ENCODE measurements at places on chromosomes 5 and 9.

DNA sequence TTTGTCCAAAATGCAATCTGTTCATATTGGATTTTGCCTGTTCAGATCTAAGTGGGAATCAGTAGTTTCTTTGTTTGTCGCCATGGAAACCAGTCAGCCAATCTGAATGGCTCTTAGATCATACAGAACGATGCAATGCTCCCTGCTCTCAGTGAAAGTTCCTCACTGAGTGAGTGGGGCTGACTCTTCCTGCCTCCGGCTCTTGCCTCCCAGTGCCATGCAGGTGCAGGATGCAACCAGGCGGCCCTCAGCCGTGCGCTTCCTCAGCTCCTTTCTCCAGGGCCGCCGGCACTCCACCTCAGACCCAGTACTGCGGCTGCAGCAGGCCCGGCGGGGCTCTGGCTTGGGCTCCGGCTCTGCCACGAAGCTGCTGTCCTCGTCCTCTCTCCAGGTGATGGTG lies at the start of gene PTPDC1:
Gene PTPDC1, plus strand, starts transcription at position 151 of the 400 bp plus-strand sequence. Its CDS starts 67 bp downstream, at position 218.
- no peak for DNase-seq

- DNase-seq = no peak
Measured at GRCh38 chr9:113948891-113949570, 72.9 kb downstream of the ZNF618 start.

GRCh38 chr9:137313326-137313936 lies 11.4 kb upstream of the NRARP start:
- peak; percentile 93 for DNase-seq

GRCh38 chr5:76190356-76190755 lies 107.2 kb downstream of the SV2C start:
- no peak for DNase-seq

GRCh38 chr9:21996438-21996837 lies 1.8 kb downstream of the CDKN2B-AS1 start:
- no peak for DNase-seq

DNA sequence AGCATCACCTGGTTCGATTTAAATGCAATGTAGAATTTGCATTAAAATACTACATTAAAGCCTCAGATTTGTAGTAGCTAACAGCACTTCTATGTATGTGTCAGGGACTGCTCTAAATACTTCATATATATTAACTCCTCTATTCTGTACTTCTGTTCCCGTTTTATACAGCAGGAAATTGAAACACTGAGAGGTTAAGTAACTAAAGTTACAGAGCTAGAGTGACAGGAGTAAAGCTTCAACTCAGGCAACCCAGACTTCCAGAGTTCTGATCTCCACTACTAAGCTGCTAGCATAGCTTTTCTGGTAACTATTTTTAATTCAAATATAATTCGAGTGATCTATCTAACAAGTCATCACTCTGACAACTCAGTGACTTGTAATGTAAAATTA lies 619 bp upstream of the APC start:
- DNase-seq = no peak

- DNase-seq = no peak
Measured at GRCh38 chr9:122252796-122253195, 11.8 kb downstream of the RBM18 start.

DNA sequence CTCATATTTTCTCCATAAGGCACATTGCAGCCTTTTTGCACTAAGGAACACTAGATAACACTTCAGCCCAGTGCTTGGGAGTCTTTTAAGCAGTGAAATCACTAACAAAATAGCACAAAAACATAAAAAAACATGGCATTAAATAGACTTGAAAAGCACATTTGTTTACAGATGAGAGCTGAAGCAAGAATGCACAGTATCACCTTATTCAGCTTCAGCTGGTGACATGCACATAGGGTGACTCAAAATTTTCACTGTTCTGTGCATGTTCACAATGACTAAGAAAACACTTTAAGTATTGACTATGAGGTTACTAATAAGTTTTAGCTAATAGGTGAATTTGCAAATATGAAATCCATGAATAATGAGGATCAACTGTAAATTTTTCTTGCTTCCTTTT lies 293.9 kb upstream of the TARS1 start:
- DNase-seq = no peak

DNA sequence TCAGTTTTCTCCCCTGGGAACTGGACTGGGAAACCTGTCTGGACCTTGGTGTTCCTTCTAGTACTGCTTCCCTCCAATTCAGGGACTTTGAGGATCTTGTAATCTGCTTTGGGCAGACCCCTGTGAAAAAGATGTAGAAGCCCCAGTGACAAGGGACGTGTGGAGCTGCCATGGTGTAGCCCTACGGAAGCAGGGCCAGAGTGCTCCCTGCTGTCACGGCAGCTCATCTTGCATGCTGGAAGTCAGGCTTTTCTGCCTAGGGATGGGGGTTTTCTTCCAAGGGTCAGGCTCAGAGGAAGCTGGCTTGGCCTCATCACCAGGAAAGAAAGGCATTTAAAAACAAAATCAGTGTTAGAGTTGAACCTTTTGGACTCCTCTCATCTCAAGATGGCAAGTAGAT lies 86.4 kb downstream of the AMBP start:
- no peak for DNase-seq

DNA sequence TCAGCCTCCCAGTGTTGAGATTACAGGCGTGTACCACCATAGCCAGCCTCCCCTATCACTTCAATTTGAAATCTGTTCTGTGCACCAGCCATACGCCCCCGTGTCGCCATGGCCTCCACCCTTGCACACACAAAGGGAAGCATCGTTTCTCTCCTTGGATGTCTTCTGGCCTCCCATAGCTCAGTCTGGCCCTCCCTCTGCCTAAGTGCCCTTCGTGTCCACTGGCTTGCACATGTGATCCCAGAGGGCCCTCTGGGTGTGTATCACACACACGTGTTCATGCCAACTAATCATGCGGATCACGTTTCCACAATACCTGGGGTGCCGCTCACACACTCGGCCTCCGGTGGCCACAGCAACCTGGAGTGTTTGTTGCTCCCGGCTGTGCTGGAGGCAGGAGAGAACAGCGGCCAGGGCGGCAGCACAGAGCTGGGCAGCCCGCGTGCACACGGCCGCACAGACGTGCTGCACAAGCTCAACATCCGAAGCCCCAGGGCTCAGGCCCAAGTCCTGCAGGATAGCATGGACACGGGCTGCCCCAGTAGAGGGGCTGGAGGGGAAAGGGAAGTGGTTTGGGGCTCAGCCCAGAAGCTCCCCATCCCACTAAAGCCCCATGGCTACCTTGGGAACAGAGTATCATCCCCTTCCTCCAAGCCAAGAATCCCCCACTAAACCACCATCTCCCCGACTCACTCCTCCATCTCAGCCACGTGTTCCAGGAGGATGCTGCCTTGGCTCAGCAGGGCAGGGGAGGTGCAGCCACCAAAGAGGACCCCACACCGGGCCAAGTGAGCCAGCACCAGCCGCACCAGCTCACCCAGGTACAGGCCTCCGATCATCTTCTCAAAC lies 10.9 kb downstream of the HK3 start:
- DNase-seq = no peak

DNA sequence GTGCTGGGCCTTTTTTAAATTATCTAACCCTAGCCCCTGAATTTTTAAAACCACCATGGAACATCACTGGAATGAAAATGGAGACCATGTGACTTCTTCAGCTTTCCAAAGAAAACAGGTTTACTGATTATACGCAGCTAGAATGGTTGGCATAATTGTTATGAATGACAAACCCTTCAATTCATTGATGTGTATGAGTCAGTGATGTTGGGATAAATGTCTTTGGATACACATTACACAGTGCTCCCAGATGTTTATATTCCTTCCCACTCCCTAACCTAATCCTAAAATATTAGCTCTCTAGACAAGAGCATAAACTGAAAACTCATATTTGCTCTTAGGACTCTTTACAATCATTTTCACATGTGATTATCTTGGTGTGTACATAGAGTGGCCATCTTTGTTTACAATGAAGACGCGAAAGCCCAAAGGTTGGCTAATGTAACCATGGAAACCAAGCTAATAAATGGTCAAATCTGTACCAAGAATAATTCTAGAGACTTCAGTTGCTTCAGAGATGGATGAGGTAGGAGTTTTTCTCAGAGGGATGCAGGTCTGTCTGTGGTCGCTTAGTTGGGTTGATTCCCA lies 131.2 kb upstream of the HMHB1 start:
- DNase-seq = no peak

- no peak for DNase-seq
Measured at GRCh38 chr5:65481171-65481581, 544 bp downstream of the ADAMTS6 start.

- no peak for DNase-seq
Measured at GRCh38 chr5:103907001-103907400, 344.4 kb upstream of the NUDT12 start.

DNA sequence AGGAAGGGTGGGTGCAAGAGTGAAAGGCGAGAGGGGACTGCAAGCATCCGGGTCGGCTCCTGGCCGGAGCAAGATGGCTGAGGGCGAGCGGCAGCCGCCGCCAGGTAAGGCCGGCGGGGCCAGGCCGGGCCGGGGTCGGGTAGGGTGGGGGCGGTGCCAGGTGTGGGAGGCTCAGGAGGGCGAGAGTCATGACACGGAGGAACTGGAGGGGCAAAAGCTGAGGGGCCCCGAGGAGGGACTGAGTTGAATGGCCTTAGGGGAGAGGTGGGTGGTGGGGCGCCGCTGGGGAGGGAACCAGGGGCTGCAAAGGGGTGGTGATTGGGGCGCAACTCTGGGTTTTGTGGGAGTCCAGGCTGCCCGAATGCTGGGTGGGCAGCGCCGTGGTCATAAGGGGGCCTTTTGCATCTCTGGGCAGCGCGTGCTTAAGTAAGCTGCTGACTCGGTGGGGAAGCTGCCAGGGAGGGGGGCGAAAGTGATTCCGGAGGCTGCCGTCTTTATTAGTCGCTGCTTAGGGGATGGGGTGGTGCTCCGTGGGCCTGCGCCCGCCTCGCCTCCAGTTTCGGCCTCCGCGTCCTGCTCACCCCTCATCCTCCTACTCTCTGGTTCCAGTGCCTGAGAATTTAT lies 425 bp downstream of the PTPA start:
- peak; percentile 63 for DNase-seq

- no peak for DNase-seq
Measured at GRCh38 chr5:130528474-130528873, 624.2 kb downstream of the CHSY3 start.

GRCh38 chr9:102841376-102841775 lies 153.8 kb upstream of the CYLC2 start:
- DNase-seq = no peak

- no peak for DNase-seq
Measured at GRCh38 chr9:104494808-104495207, 9.3 kb upstream of the OR13F1 start.

DNA sequence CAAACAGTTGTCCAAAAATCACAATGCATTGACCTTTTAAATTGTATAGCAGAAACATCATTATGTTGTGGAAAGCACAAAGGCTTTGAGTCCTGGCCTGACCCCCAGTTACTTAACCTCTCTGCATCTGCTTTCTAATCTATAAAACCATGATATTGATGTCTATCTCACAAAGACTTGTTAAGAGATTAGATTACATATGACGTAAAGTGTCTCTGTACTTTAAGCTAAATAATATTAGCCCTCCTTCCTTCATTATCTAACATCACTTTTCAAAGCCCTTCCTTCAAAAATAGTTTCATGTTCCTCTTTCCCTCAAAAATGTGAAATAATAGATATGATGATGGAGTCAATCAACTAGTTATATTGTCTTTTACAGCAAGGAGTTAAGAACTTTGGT lies 3.4 kb downstream of the ADAMTS6 start:
- DNase-seq = no peak

DNA sequence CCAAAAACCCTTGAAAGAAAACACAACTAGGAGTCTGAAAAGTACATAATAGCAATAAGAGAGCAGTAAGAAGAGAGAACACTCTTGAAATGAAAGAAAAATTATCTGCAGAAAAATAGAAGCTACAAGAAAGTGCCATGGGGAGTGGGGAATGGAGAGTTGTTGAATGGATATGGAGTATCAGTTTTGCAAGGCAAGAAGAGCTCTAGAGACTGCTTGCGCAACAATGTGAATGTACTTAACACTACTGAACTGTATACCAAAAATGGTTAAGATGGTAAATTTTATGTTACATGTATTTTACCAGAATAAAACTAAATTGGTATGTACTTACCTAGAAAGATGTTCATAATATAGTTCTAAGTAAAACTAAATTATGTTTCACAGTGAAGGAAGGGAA lies 54.8 kb upstream of the RASGRF2 start:
- DNase-seq = no peak

DNA sequence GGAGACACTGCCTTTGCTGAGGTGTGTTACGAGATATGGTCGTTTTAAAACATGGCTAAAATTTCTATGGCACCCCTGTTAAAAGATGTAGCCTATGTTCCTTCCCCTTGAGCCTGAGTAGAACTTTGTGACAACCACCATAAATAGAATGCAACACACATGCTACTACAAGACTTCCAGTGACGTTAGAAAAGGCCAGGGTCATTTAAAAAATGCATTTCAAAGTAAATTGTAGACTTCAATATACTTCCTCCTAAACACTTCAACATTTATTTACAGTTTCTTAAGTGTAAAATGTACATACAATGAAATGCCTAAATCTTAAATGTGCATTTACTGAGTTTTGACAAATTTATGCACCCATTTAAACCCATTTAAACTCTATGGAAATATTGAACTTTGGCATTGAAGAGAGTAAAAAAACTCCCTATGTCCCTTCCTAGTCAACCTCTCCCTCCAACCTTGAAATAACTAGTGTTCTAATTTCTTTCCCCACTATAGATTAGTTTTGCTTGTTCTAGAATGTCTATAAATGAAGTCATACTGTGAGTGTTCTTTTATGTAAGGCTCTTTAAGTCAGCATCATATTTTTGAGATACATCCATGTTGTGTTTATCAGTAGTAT lies 160.5 kb downstream of the SLC12A2 start:
- DNase-seq = no peak

GRCh38 chr5:168136340-168136739 lies 155.1 kb upstream of the WWC1 start:
- no peak for DNase-seq

GRCh38 chr5:69033690-69034089 lies 60.1 kb upstream of the SLC30A5 start:
- no peak for DNase-seq

GRCh38 chr9:71941060-71941568 lies 29.7 kb downstream of the C9orf85 start:
- DNase-seq = no peak

DNA sequence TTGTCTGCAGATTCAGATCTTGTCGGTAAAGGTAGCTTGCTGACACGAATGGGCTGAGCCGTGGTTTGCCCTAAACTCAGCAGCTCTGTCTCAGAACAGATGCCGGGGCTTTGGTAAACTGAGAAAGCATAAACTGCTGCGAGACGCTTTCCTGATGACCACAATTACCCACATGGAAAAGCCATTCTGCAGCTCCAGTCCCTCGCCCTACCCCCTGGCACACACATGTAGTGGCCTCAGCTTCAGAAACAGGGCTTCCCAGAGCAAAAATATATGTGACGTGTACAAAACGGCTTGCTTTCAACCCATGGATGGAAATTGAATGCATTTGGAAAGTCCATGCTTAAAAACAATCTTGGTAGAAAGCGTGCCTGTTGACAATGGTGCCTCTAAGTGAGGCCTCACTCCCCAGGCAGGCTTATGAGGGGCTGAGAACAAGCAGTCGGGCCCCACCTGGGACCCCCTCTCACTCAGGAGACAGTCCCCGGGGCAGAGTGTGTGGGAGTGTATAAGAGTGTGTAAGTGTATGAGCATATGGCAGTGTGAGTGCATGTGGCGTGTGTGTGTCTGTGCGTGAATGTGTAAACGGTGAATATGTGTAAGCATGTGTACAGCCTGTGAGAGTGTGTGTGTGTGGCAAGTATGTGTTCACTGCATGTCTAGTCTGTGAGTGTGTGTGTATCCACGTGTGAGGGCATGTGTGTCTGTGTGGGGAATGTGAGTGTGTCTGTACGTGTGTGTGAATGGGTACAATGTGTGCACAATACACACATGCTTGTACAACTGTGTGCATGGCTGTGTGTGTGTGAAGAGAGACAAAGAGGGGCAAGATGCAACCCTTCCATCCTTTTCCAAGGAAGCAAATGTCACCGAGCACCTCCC lies 88.2 kb upstream of the SMIM23 start:
- DNase-seq = no peak
